ENCODE measurements at places on chromosomes 3 and 15.

- DNase-seq, result no peak
Observed at GRCh38 chr3:77539677-77540076, 499.8 kb downstream of the ROBO2 start.

- no peak for DNase-seq
Observed at GRCh38 chr3:70383360-70383831, 71.0 kb upstream of the MDFIC2 start.

- DNase-seq, result no peak
Observed at GRCh38 chr3:150446470-150446977, 38.4 kb downstream of the TSC22D2 start.

- DNase-seq, result no peak
Observed at GRCh38 chr15:63891768-63892133, 58.0 kb upstream of the HERC1 start.

GRCh38 chr3:43515970-43516635, 105.7 kb downstream of the ANO10 start:
- DNase-seq, result no peak

DNA sequence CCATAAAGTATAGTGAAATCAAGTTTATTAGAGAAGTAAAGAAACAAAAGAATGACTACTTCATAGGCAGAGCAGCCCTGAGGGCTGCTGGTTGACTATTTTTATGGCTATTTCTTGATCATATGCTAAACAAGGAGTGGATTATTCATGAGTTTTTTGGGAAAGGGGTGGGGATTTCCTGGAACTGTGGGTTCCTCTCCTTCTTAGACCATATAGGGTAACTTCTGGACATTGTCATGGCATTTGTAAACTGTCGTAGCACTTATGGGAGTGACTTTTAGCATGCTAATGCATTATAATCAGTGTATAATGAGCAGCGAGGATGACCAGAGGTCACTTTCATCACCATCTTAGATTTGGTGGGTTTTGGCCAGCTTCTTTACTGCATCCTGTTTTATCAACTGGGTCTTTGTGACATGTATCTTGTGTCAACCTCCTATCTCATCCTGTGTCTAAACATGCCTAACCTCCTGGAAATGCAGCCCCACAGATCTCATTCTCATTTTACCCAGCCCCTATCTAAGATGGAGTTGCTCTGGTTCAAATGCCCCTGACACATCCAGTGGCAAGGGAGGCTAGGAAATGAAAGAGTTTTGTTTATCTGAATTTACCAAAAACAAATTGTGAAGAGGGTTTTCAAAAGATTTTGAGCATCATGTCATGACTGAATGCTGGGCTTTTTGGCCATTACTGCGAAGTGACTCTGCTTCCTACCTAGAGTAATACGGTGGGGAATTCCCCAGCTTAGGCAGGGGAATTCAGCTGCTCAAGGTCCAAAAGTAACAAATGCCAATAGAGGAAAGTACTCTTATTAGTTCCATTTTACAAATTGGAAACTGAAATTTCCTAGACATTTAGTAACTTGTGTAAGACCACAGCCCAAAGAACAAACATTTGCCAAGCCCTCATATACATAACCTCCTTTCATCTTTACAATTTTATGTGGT, 6.2 kb upstream of the SPSB4 start:
- DNase-seq, result no peak

- no peak for DNase-seq
Observed at GRCh38 chr3:116399701-116400226, 45.5 kb downstream of the LSAMP start.

DNA sequence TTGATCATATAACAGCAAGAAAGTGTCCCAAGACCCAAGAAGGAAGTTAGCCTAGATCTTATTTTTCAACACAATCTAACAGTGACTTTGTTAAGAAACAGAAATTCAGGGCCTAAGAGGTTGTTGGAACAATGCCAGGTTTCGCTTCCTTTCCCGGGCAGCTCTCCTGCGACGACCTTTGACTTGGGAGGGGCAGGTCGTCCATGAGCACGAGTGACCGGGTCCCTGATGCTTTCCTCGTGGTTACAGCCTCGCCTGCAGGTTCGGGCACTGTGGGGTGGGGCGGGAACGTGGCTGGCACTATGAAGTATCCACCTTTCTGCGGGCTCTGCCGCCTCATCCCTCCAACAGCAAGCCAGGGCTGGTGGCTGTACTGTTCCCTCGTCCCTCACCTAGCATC, 90.1 kb upstream of the RGMA start:
- no peak for DNase-seq

GRCh38 chr3:44712455-44713075, at the start of gene ZNF502:
TSS of gene ZNF502 (plus strand) at chr3:44712660. CDS start at chr3:44720262, 7,602 bp downstream.
- DNase-seq, result peak; percentile 19

DNA sequence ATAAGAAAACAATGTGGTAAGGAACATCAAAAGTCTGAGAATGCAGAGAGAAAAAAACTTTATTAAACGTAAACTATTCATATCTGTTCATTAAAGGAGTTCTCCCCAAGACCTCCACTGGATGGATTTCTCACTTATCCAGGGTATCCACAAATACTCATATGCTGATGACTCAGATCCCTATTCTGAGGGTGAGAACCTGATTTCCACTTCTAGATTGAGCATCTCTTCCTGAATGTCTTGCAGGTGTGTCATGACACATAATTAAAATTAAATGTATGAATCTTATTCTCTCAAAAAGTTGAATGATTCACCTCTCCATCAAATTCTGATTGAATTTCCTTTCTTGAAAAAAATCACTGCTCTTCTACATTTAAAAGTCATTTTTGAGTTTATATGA, 199.9 kb downstream of the MFSD1 start:
- no peak for DNase-seq

DNA sequence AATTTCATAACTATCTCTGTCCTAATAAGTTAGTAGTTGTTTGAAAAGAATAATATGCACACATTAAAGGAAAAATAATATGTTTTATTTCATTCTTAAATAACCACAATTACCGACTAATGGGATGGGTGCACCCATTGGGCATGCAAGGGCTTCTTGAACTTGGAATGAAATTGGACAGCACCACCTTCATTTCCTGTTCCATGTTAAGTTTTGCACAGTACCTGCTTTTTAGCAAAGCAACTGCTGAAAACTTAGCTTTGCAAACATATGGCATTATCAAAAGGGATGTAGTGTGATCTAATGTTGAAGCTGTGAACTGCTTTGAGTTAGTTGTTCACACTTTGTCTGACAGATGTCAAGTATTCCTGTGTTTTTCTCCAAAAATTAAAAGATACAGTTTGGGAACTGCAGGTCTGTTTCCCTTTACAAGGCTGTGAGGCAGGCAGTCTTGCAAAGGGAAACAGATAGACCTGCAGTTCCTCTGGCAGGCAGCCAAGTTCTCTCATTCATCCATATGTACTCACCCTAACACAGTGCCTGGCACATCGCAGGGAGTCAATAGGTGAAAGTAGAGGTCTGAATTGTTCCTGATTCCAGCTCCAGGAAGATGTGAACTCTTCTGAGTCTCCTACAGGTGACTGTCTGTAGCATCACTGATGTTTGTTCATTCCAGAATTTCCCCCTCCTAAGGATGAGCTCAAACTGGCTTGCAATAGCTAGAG, 64.3 kb upstream of the GOLGA8B start:
- DNase-seq, result no peak

- DNase-seq, result no peak
Observed at GRCh38 chr3:40098261-40098759, 211.2 kb upstream of the EIF1B start.

GRCh38 chr3:186988806-186989205, 58.5 kb downstream of the ST6GAL1 start:
- DNase-seq, result no peak

GRCh38 chr3:62529230-62529629, 155.9 kb upstream of the FEZF2 start:
- no peak for DNase-seq
